ENCODE measurements at places on chromosomes 12 and 14.

GRCh38 chr14:87271331-87271730 lies 721.7 kb downstream of the GALC start:
- no peak for DNase-seq

- no peak for DNase-seq
Measured at GRCh38 chr14:99745307-99745951, 47.8 kb upstream of the EML1 start.

DNA sequence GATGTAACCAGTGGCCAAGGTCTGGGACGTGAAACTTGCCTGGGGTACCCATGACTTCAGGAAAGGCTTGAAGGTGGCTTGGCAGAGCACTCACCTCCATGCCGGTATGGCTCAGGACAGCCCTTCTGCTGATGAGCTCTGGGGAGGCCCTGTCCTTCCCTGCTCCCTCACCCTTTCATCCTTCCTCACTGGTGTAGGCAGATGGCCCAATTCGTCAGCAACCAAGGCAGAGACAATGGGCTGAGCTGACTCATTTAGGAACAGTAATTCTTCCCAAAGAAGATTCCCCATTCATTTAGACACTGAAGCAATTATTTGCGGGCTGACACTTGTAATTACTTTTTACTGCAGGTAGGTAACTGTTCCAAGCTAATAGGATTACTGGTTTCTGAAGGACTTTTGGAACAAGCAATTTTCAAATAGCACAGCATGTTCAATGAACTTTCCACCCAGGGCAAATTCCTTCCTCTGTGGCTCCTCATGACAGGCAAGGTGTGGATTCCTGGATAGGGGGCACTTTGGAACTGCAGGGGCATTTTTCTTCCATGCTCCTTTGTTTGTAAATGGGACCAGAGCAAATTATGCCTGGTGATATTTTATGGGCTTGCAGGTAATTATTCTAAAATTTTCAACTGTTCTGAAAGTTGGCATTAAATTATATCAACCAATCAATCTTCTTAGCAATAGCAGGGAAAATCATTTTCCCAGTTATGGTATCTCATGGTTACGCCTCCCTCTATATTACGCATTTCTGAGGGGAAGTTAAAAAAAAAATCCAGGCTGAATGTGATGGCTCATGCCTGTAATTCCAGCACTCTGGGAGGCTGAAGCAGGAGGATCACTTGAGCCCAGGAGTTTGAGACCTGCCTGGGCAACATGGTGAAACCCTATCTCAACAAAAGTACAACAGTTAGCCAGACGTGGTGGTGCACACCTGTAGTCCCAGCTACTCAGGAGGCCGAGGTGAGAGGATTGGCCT lies 24.1 kb upstream of the NRDE2 start:
- no peak for DNase-seq

- DNase-seq: no peak
Measured at GRCh38 chr14:62093736-62094135, 331.5 kb downstream of the SNAPC1 start.

DNA sequence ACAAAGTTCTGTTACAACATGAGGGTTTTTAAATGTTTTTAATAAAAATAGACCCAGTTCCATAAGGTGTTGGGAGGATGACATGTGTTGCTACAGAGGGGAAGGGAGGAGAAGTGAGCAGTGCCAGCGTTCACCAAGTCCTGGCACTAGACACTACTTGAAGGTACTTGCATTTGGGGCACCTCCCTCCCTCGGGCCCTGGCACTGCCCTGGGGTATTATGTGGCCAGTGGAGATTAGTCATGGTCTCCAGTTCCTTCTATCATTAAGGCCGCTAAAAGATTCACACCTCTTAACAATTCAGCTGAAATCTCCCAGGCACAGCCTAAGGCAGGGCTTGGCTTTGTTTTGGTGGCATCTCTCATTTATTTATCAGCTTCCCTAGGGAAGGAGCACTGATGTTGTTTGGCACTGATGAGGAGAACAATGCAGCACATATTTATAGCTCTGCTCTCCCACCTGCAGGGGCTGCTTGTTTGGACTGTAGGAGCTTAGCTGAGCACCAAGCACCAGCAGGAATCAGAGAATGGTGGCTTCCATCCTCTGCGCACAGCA lies 155.5 kb upstream of the NTF3 start:
- no peak for DNase-seq

DNA sequence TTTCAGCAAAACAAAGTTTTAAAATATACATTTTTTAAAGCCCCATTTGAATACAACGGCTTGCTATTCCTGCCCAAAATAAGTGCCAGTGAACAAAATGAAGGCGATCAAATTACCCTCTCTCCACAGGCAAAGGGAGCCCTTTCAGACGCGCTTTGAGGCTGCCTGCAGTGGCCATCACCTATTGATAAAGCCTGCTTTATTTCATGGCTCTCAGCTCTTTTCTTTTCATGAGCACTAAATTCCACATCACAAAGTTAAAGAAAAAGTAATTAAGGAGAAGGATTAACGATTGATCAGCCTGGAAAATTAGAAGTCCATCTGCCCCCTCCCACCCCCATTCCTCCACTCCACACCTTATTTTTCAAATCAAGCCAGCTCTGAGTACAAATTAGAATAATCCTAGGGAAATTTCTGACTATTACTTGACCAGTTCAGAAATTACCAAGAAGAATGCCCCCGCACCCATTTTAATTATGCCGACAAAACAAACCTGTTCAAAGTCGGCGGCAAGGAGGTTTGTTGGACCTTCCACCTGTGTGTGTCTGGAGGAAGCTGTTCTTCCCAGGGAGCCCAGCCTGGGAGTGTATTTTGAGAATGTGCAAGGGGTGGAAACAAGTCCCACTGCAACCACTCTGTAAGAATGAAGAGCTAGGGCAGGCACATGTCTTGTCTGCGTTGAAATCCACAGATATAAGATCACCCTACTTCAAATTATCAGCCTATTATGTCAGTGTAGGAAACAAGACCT lies 64.2 kb upstream of the RIC8B start:
- no peak for DNase-seq

DNA sequence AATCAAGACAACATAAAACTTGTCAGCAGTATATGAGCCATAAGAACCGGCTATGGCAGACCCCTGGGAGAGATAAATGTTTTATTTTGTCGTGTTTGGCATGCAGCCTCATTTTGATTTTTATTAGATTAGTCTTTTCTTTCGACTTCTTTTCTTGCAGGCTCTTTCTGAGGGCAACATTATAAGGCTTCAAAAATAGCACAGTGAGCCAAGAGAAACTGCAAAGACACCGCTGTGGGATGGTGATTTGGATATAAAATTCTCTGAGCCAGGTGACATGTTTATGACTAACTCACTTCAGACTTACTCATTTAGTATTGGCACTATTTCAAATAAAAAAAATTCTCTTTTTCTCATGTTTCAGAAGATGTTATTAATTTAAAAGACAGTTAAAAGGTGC lies 96.8 kb upstream of the PKP2 start:
- DNase-seq: no peak

GRCh38 chr12:12019881-12020280 lies 50.9 kb upstream of the BCL2L14 start:
- no peak for DNase-seq

DNA sequence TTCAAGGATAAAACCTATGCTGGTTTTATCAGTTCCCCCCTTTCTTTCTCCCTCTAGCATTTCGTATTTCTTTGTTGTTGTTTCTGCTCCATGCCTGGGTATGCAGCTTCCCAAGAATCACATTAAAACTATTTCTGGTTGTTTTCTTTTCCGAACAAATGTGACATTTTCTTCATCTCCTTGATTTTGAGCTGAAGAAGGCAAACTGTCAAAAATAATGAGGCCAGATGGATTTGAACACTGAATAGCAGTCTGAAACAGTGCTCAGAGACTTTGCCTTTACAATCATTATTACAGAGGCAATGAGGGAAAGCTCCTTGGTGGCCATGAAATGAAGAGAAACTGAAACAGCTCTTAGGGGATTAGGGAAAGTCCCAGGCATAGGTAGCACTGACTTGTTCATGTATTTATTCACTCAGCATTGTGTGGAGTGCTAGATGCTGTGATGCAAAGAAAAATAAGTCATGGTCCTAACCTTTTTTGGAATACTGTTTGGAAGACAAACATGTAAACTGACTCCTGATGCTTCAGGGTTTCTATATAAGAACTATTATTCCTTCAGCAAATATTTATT lies 319.5 kb downstream of the FUT8 start:
- no peak for DNase-seq

- no peak for DNase-seq
Measured at GRCh38 chr14:23457587-23458445, 11.7 kb upstream of the NGDN start.

DNA sequence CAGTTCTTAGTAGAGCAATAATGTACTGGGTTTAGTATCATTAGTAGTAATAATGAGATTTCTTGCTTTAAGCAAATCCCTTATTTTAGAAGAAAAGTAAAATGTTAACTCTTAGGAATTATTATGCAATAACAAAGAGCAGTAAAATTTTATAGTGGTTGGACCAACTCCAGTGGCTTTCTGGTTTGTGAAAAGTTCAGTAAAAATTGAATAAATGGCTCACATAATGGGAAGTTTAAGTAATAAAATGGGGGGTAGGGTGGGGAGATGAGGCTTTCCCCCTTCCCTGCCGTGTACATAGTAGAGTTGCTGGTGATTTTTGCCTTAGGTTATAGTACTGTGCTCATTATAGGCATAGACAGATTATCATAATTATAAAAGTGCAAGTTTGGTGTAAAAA lies 250.5 kb upstream of the ATP2B1 start:
- no peak for DNase-seq

DNA sequence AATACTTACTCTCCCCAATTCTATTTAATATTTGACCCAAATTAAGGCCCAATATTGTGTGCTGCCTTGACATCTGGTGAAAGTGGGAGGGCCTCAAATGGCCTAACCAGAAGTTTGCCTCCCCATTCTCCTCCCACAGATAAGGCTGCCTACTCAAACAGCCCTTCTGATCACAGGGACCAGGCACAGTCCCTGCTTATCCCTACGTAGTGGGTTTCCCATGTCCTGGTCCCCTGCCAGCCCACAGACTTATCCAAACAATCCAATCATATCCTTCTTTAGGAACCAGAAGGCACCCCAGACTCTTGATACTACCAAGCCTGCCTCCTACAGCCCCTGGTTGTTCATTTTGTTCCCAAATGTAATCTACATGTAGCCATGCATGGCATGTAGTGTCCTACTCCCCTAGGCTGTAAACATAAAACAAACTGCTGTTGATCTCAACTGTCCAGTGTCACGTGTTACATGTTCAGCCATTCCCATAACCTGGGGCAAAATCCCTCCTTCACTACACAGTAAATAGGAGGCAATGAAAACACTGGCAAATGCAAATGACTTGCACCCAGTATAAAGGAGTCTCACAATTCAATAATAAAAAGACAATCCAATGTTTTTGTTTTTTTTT lies 49.3 kb downstream of the EEA1 start:
- DNase-seq: no peak

- no peak for DNase-seq
Measured at GRCh38 chr12:62335057-62335456, 74.9 kb downstream of the USP15 start.

DNA sequence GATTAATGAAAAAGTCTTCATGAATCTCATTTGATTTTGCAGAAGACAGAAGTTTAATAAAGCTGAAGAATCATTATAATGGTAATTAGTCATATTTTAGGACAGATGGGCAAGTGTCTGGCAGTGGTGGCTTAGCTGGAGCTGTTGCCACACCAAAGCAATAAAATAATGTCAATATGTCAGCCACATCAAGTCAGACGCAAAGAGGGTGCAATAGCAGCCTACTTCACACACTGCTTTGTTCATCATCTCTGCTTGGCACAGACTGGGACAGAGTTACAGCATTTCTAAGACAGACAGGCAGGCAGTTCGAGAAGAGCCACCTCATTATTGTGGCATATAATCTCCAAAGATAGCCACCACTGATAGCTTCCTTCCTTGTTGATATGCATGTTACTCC lies 16.9 kb upstream of the KRR1 start:
- no peak for DNase-seq

- DNase-seq: no peak
Measured at GRCh38 chr12:69621551-69621950, 10.8 kb upstream of the LRRC10 start.

GRCh38 chr12:96073346-96074330 lies 38.3 kb upstream of the LTA4H start:
- DNase-seq: no peak
